ENCODE measurements at places on chromosomes 13 and 19.

DNA sequence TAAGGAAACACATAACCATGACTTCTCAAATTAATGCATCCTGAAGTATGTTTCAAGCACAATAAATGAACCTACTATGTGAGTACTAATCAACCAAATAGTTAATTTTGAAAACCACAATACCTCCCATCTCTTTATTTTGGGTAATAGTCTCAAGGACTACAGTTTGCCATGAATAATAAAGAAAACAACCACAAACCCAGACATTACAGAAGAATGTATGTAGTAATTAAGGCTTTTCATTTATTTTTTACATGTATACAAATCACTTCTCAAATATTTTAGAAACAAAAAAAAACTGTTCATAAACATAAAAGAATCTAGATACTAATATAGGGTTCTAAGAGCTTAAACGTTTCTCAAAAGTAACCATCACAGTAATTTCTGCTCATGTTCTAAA is 6.8 kb downstream of the KATNAL1 start:
- no peak for DNase-seq

DNA sequence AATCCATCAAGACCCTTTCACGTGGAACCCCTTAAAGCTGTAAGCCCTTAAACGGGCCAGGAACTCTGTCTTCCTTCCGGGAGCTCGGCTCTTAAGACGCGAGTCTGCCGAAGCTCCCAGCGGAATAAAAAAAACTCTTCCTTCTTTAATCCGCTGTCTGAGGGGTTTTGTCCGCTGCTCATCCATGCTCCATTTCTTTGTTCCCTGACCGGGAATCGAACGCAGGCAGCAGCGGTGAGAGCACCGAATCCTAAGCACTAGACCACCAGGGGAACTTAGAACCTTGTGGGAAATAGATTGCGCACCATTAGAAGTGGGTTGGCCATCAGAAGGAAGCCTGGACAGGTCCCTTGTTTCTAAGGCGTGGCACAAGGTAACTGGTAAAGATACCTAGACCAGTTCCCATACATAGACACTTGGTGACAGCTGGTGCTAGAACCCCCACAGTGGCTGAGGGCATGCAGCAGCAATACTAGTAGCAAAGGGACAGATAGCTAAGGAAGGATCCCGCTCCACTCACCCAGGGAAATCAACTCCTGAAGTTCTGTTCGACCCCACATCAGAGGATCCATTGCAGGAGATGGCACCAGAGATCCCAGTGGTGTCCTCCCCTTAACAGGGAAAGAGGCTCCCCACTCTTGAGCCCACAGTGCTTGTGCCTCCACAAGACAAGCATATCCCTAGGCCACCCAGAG is 1.5 kb upstream of the RGCC start:
- DNase-seq = no peak

DNA sequence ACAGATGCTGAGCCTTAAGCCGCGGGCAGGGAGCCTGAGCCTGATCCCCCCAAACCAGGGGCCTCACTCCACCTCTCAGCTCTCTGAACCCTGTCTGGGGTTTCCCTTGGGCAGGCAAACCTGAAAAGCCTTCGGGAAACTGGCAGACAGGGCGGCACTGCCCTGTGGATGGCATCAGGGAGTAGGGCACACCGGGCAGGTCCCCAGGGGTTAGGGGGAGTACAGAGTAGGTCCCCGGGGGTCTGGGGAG is 9.7 kb downstream of the MKNK2 start:
- DNase-seq = no peak

GRCh38 chr19:8511573-8512101 is 2.3 kb downstream of the ZNF414 start:
- no peak for DNase-seq

DNA sequence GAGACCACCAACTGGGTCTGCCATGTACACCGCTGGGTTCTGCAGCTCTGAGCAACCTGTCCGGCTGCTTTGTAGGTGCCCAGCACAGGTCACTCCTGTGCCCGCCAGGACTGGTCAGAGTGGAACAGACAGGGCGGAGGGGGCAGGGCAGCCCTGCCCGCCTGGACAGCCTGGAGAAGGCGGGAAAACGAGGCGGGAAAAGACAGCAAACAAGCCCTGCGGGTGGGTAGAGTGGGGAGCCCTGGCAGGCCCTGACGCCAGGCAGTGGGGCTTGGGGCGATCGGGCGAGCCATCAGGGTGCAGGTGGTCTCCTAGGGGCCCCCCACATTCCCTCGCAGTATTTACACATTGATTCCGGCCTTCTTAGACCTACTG is 533 bp upstream of the UHRF1 start:
- no peak for DNase-seq

DNA sequence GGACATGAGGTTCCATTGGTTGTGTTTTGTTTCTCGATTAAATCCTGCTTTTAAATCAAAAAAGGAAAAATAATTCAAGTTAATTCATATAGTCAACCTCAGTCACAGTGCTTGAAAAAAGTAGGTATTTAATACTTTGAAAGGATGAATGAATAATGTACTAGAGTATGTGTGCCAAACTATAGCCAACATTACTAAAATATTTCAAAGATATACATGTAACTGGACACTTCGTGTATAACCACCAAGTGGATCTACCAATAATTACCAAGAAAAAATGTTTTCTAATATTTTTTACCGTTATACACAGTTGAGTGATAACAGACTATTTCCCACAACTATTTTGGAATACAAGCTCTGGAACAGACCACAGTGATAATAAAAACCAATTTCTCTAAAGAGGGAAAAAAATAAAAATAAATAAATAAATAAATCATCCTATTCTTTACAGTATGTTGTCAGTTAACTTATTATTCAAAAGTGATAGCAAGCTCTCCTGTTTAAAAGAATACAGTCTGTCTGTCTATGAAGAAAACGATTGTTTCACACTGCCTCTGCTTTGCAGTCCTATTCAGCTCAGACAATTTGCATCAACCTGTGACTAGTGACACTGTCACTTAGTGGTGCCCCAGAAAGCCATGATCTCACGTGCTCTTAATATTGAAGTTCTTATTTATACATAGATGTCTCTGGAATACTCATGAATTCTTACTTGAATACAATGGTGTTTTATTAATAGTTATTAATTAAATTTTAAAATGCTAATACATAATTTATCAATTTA is 58.2 kb downstream of the UBL3 start:
- peak; percentile 12 for DNase-seq

GRCh38 chr13:20823071-20823470 is 49.3 kb upstream of the EEF1AKMT1 start:
- no peak for DNase-seq

Measured in astrocyte of the spinal cord (primary cell).